ENCODE measurements at places on chromosomes 1 and 21. TPM values are rescaled to one million over a fixed set of nuclear protein-coding genes. Genes with fewer than 3 reads are reported as not detected.

ERICH3 gene
- not detected for total RNA-seq

ECM1 gene
- total RNA-seq: 0.70 TPM

DMBX1 gene
- not detected for total RNA-seq

TFF3 gene
- not detected for total RNA-seq

GRCh38 chr21:44557491-44558328 lies 885 bp downstream of the KRTAP10-3 start:
- DNase-seq: no peak

GRCh38 chr1:4549930-4550329 lies 104.5 kb upstream of the AJAP1 start:
- DNase-seq: no peak

GRCh38 chr1:216815260-216816131 lies 92.3 kb upstream of the ESRRG start:
- DNase-seq: no peak

DNA sequence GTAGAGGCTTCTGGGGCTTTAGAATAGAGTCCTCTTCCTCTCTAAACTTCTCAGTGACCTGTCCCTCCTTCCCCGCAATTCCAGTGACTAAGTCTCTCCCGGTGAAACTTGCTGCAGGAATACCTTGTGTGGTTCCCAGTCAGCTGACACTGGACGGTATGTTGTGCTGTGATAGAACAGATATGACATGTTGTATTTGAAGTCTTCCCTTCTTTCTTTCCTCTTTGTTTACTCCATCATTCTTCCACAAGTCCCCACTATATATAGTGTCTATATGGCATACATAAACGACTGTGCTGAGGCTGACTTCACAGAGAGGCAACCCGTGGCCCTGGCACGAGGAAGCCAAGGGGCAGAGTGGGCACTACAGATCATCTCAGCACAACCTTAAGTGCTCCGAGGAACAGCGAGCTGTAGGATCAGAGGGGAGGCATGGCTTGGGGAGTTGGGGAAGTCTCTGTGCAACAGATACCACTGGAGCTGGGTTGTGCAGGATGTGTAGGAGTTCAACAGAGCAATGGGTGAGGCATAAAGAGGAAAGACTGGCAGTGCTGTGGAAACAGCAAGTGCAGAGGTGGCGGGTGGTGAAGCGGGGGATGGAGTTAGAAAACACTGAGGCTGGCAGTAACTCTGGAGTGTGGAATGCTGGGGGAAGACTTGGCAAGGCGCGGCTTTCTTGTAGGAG lies 237.8 kb downstream of the TRABD2B start:
- no peak for DNase-seq

GRCh38 chr1:241485554-241485992 lies 34.0 kb downstream of the FH start:
- no peak for DNase-seq

DNA sequence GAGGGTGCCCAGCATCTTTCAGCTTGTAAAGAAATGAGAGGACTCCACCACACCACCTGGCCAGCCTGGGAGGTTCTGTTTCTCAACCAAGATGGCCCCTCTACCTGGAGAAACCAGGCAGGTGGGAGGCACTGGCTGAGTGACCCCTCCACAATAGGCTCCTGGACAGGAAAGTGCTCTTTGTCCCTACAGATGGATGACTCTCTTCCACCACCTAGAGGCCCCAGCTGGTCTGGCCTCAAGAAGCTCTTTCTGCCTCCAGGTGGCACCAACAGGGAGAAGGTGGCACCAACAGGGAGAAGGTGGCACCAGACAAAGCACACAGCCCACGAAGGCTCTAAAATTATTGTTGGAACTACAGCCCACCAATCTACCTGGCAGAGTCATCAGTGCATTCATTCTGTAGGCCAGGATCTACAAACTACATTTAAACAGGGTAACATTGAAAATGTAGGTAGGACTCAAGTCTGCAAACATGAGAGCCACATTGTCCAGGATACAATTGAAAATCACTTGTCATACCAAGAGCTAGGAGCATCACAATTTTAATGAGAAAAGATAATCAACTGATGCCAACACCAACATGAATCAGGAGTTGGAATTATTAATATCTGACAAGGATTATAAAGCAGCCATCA lies 14.4 kb downstream of the TMPRSS3 start:
- DNase-seq: no peak

DNA sequence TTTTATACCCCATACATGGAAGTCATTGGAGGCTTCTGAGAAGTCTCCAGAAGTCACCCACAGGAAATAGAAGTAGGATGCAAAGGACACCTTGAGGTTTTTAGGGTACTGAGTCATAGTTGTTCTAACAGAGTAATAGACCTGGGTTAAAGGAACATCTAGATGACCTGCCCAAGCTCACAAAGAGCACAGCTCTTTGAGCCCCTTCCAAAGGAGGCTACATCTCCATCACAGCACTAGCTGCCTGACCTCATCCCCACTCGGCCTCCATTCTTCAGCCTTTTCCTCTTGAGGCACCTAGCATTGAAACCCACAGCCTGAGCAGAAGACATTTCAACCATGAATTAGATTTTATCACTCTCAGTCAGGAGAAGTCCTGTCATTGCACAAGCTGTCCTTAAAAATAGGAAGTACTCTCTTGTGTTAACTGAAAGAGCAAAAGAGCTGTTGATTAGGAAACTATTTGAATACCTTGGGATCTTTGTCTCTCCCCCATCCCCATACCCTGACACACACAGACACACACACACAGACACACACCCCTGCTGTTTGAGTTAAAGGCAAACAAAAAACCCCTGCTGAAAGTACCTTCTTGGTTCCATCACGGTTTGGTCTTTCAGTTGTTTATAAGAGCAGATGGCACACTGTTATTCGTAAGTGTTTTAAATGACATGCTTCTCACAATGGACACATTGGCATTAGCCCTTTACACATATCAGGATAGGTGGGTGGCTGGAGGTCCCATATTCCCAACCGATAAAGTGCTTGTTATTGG lies 22.2 kb downstream of the MKNK1 start:
- DNase-seq: no peak
